ENCODE measurements at places on chromosomes 16 and 17.

DNA sequence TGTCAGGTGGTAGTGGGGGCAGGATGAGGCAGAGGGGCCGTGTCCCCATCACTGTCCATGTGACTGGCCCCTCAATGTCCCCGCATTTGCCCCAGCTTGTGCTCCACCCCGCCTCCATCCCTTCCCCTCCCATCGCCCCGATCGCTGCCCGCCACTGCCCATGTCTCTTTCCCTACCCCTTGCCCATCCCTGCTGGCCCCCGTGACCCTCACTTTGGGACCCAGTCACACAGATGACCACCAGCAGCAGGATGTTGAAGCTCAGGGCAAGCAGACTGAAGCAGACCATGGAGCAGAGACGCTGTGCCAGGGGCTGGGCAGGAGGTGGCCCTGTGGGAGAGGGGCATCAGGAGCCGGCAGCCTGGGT is 6.1 kb downstream of the ASGR2 start:
- DNase-seq, result no peak

DNA sequence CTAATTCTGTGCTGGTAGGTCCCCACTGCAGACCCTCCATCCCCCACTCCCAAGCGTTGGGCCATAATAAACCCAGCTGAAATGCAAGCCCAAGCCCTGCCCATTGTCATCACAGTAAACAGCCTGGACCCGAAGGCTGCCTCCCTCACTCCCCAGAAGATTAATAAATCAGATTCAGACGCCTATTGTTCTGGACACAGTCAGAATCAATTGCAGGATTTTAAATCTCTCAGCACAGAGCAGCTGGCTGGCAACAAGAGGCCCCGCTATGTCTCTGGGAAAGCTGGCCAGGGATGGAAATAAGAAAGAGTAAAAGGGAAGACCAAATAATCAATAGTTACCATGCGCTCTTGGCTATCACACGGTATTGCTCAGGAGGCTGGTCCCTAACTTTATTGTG is 93.9 kb downstream of the C17orf67 start:
- no peak for DNase-seq

GRCh38 chr17:36791942-36792475 is 145.3 kb upstream of the LHX1 start:
- no peak for DNase-seq

DNA sequence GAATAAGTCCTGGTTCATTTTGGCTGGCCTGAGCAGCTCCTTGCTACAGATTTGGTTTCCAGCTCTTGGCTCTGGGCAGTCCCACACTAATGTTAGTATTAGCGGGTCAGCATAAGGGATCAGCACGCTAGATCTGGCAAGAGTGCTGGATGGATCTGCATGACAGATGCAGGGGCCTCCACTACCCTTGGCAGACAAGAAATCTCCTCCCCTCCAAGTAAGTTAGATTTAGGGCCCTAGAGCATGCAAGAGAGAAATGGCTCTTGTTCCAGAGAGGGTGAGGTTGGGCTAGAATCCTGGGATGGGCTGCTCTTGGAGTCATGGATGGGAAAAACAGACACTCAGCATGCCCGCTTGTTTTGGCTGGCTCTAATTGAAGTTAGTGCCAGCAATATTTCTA is 414.3 kb downstream of the RBFOX1 start:
- no peak for DNase-seq

DNA sequence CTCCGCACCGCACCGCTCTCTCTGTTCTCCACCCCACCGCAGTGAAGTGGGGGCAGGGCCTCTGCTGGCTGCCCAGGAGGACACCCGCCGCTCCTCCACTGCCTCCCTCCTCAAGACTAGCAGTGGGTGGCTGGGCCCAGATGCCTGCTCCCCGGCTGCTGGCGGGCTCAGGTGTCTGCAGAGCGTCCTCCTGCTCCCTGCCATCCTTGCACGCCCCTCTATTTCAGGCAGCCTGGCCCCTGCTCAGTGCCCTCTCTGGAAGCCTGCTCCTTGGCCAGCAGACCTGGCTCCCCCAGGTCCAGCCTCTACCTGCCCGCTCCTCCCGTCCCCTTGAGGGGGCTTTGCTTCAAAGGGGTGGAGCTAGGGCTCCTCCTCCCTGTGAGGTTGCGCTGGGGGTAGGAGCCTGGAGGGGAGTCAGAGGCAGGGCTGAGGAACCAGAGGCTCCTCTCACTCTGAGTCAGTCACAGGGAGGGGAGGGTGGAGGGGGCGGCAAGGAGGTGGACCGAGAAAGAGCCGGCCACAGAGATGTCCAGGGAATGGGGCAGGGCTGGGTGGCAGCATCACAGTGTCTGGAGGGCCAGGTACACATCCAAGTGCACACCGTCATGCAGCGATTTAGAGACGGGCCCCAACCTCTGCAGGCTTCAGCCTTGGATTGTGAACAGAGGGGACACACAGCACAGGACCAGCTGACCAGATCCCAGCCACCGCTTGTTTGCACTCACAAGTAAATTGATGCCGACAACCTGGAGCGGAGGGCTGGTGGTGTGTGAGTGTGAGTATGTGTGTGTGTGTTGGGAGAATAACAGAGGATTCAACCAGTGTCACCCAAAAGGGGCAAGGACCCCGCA is 9.8 kb upstream of the TMEM92 start:
- DNase-seq, result no peak

- no peak for DNase-seq
These were observed 30.4 kb downstream of the KIAA0513 start for GRCh38 chr16:85057948-85058347.

DNA sequence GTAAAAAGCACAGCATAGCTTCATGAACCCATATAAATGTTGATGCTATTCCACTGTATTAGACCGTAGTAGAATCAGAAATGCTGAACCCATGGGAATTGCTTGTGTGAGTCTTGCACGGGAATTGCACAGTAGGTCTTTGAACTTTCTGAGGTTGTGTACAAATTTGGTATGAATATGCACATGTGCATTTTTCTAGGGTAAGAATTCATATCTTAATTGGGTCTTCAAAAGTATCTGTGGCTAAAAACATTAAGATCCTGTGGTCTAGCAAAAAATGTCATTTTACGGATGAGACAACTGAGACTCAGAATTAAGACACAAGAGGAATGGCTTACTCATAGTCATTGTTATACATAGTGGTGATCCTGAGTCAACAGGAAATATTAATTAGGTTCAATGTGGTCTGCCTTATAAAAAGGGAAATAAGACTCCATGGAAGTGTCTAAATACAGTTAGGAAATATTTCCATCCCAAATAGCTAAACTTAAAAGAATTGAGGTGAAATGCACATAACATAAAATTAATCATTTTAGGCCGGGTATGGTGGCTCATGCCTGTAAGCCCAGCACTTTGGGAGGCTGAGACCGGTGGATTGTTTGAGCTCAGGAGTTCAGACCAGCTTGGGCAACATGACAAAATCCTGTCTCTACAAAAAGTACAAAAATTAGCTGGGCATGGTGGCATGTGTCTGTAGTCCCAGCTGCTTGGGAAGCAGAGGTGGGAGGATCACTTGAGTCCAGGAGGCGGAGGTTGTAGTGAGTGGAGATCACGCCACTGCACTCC is 22.8 kb downstream of the TAOK1 start:
- DNase-seq, result no peak

DNA sequence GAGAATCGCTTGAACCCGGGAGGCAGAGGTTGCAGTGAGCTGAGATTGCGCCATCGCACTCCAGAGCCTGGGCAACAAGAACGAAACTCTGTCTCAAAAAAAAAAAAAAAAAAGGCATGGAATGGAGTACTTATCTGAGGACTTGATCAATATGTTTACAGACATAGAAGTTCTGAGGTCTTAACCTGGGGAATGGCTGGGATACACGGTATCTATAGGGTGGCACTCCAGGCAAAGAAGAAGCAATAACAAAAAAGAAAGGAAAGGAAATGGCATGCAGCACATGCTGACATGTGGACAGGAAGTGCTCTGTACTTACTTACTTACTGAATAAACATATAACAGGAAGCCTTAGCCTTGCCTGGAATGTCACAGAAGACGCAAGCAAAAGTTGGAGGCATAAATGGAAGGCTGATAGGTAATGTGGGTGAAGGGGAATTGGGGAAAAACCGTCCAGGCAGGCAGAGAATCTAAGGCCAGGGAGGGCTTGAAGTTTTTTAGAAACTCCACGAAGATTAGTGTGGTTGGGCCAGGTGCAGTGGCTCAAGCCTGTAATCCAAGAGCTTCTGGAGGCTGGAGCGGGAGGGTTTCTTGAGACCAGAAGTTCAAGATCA is 10.1 kb upstream of the SPOP start:
- peak; percentile 63 for DNase-seq

GRCh38 chr16:5385811-5386210 is 288.2 kb upstream of the EEF2KMT start:
- DNase-seq, result no peak

- DNase-seq, result no peak
These were observed 153.8 kb downstream of the MSI2 start for GRCh38 chr17:57410169-57410568.

- DNase-seq, result no peak
These were observed 25.8 kb downstream of the SRCIN1 start for GRCh38 chr17:38579934-38580333.

- DNase-seq, result peak; percentile 86
These were observed 100.1 kb upstream of the CHMP6 start for GRCh38 chr17:80891397-80892018.

- DNase-seq, result no peak
These were observed 74.0 kb upstream of the CREBBP start for GRCh38 chr16:3954411-3954921.

DNA sequence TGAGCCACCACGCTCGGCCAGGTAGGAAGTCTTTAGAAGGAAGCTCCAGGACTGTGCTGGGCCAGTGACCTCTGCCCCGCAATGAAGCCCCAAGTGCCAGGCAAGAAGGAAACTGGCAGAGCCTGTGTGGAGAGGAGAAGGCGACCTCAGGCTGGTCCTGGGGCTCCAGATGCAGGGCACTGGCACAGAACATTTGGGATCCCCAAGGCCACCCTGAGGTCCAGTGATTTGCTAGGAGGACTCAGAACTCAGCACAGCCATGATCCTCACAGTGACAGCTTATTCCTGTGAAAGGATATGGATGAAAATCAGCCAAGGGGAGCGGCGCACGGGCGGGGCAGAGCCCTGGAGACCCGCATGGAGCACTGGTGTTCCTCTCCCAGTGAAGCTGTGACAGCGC is 24.1 kb downstream of the MGAT5B start:
- DNase-seq, result no peak

DNA sequence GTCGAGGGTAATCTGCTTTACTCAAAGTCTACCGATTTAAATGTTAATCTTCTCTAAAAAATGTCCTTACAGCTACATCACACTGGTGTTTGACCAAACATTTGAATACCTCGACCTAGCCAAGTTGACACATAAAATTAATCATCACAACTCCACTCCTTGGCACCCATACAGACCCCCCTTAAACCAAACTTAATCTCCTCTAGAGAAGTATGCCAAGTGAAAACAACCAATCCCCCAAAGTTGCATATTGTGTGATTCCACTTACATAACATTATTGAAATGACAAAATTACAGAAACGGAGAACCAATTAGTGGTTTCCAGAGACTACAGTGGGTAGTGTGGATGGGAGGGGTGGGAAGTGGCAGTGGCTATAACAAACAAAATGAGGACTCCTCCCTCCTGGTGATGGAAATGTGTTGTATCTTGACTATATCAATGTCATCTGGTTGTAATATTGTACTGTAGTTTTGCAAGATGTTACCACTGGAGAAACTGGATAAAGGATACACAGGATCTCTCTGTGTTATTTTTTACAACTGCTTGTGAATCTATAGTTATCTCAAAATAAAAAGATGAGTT is 39.4 kb downstream of the CAPNS2 start:
- no peak for DNase-seq

GRCh38 chr17:48624544-48625494 is 1.3 kb downstream of the HOXB9 start:
- DNase-seq, result no peak

- no peak for DNase-seq
These were observed 284.4 kb upstream of the XYLT1 start for GRCh38 chr16:17755158-17755557.

DNA sequence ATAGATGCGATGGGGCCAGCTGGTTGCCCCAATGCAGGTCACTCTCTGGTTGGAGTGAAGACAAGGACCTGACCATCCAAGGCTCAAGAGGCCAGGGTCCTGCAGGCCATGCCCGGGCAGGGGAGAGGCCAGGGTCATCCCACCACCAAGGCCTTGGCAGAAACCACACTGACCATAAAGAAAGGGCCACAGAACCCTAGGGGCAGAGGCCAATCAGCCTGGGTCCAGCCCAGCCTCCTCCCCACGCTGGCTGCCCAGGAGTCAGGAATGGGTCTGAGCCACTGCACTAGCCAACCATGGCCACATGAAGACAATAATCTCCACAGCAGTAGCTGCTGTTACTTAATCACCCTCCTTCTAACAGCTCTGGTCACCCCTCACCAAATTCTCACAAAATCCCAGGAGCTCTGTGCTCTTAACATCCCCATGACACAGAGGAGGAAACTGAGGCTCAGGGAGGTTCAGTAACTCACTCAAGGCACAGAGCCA is 10.2 kb upstream of the BCAR1 start:
- DNase-seq, result no peak

- DNase-seq, result no peak
These were observed 221.2 kb downstream of the SOX9 start for GRCh38 chr17:72342061-72342460.

DNA sequence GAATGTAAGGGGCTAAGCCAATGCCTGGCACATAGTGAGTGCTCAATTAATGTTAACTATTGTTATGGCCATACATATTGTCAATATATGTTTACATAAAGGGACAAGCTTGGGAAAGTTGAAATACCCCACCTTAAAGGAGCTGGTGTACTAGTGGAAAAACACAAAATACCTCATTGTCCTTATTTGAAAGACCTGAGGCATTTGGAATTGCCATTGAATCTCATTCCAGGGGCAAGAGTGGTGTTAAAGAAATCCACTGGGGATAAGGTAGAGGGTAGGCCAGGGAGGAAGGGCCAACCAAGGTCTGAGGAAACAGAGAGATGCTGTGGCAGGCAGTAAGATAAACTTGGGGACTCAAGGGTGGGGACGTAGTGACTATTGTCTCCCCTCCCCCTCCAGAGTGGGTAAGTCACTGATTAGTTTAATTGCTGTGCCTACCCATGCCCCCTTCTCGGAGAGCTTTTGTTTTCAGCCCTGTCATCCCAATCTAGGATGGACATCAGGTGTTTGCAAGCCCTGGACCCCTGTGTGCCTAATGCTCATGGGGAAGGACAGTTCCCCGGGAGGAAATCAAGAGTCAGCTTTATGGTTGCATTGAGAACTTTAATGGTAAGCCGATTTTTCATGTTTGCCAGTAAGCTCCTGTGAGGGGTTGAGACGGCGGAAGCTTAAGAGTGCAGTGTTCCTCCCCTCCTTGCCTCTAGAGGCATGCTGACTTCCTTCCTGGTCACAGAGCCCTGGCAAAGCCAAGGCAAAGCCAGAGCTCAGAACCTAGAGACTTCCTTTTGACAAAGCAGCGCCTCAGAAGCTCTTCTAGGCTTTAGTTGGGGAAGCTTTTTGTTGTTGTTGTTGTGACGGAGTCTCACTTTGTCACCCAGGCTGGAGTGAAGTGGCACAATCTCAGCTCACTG is 2.5 kb upstream of the HEATR9 start:
- DNase-seq, result no peak

GRCh38 chr17:36936455-36937000 is 747 bp upstream of the LHX1 start:
- DNase-seq, result peak; percentile 27

Measured in CD8-positive, alpha-beta T cell (primary cell).